ENCODE measurements at places on chromosomes 7 and 10. TPM values are rescaled to one million over a fixed set of nuclear protein-coding genes. Genes with fewer than 3 reads are reported as not detected.

DNA sequence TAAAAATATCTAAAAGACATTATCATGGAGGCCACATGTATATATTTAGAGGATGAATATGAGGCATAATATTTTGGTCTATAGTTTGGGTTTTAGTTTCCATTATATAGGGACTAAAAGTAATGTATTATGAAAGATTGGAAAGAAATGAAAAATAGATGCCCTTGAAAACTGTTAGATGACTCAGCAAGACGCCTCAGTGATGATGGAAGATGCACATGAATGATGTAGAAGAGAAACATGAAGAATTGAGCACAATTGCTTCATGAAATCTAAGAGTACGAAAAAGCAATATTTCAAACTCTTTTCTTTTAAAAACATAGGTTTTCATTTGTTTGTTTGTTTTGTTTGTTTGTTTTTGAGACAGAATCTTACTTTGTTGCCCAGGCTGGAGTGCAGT is 89.8 kb downstream of the ARL4A start:
- no peak for DNase-seq

ZNF488 gene
- 0.16 TPM for total RNA-seq

NOLC1 gene
- total RNA-seq: 26.2 TPM

WNT16 gene
- total RNA-seq: 0.11 TPM

TRIM73 gene
- total RNA-seq: 1.4 TPM

Data from cardiac septum (tissue), 1 donor.